ENCODE measurements at places on chromosomes 2 and 18.

DNA sequence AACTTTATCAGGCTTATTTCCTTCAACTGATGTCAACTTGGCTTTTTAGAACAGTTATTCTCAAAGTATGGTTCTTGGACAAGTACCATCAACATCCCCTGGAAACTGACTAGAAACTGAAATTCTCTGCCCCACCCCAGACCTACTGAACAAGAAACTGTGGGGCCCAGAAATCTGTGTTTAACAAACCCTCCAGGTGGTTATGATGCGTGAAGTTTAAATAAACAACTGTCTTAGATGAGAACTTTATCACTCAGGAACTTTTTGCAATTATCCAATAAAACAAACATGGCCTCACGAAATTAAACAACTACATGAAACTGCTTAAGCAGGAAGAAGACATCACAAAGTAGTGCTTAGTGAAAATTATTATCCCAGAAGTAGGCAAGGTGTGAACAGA lies 4.4 kb downstream of the HIBCH start:
- DNase-seq: no peak

DNA sequence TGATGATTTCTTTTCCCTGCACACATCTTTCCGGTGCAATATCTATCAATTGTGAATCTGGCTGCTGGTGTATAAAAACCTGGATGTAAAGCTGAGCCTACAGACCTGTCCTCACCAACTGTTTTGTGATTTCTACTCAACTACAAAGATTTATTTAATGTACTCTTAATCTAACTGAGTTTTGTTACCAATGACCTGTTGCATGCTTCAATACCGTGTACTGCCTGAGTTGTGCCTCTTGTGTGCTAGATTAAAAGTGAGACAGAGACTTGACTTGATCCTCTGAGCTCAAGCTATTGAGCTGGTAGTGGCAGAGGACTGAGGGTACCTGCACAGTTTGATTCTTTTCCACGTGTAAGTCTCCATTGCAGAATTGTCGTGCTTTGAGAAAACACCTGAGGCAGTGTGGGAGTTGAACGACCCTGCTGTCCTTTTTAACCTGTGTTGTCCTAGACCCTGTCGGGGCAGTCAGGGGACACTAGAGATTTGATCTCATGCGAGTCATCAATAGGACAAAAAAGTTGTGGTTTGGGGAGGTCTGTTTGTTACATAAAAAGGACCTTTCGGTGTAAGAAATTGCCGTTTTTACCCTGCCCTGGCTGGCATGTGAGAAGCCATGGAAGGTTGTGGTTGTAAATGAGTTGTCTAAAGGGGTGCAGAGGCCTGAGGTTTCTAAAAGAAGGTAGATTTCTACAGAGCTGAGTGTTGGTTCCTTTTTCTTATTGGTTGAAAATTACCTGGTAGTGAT lies 231.3 kb downstream of the ALPK2 start:
- DNase-seq: no peak

- DNase-seq: peak; percentile 4
These were observed 750 bp upstream of the RMP24 start for GRCh38 chr18:35971661-35972196.

DNA sequence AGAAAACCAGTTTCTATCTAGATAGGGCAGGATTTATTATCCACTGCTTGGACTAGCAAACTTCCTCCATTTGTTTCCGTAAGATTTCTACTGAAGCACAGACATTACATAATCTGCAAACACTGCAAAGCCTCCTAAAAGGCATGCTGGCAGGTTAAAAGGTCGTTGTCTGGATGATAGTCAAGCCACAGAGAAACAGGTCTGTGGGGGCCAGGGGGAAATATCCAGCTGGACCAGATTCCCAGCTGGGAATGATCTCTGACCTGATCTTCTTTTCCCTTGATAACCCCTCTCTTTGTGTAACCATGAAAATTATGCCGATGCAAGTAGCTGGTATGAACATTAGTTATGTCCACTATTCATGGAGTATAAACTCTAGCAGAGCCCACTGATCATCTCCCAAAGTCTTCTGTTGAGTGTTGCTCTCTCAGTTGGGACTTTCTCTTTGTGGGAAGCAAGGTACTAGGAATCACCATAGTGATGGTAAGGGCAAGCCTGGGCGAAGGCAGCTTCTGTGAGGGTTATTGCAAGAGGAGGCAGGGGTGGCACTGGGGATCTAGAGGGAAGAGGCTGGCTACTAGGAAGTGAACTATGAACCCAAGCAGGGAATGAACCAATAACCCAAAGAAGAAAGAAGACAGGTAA lies 61.3 kb downstream of the GDF7 start:
- DNase-seq: no peak

DNA sequence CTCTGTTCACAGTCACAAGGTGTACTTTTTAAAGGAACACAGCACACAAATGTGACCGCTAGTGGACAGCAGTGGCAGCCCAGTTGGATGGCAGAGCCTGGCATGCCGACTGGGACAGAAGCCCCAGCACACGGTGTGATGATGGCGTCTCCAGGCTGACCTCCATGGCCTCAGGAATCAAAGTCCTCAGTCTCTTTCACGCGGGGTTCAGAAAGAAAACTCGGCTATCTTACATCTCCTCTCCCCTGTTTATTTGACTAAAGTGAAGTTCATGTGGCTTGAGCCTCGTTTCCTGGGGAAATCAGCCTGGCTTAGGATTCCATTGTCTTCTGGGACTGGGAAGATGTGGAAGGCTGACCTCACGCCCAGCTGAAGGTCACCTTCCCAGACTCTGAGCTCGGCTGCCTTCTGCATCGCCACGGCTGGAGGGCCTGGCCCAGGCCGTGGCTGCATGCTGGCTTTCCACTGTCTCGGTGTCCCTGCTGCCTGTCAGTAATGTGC lies 56.1 kb downstream of the ASAP2 start:
- DNase-seq: peak; percentile 61

DNA sequence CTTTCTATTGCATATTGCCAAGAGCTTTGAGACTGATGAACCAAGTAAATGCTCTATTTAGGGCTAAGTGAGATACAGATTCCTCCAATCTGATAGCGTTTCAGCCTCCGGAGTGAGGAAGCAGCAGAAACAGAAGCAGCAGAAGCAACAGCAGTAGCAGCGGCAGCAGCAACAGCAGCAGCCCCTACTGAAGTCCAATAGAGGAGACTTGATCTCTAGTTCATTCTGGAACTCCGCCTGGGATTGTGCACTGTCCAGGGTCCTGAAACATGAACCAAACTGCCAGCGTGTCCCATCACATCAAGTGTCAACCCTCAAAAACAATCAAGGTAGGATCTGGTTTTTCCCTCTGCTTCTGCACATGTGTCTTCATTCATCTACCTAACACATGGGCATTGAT lies at the start of gene DPP10:
Gene DPP10, plus strand, starts transcription at position 132 of the 400 bp plus-strand sequence.
- no peak for DNase-seq

DNA sequence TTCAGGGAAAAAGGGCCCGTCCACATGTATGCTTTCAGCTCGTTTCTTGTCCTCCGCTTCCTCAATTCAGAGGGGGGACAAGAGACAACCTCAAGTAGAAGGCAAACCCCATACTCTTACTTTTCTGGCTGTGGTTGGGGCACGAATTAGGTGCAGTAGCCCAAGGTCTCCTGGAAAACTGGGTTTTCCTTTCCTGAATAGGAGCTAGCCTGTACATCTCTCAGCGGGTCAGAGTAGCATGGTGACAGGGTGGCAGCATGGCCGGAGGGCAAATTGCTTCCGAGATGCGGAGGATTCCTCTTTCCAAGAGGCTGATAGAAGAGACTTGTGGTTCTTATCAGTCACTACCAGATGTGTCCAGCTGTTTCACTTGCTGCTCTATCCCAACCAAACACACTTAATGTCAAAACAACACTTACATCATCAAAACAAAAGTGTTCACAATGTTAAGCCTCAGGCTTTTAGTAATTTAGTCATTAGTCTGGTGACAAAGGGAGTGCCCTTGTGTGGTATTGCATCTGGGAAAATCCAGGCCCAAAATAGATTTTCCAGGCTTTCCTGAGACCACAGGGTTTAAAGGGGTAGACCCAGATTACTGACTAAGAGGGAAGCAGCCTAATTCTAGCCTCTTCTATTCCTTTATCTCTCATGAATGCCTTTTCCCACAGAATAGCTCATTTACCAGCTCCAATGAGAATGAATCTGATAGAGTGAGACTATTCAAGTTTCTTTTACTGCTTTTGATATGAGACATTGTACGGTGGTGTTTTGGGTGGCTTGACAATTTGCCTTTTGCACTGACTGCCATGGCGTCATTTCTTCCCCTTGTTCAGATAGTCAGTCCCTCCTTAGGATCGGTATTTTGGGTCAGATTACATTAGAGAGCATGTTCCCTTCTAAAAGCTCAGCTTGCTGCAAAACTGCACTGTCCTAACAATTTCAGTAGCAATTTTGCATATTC lies 162.0 kb downstream of the LTBP1 start:
- DNase-seq: peak; percentile 21

- no peak for DNase-seq
These were observed 99.4 kb upstream of the GALNT5 start for GRCh38 chr2:157158111-157158510.

DNA sequence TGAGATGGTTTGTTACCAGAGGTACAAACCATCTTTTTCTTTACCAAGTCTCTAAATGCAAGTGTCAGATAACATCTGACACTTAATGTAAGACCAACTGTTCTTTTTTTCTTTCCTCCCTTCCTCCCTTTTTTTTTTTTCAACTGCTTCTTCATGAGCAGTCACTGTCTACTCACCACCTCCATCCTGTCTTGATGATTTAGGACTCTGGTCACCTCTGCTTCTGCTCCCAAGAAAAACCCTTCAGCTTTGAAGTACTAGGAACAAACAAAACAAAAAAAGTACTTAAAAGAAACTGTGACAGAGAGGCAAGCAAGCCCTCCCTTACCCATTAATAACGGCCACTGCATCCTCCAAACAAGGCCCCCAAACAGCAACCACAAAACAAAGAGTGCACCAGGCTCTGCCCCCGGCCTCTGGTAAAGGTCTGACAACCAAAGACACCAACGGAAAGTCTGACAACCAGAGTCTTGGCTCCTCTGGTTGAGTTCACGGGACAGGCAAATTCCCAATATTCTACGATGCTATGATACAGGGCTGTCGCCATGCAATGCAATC lies 141.0 kb downstream of the ARL4C start:
- DNase-seq: no peak

GRCh38 chr2:237182422-237183123 lies 96.9 kb downstream of the COPS8 start:
- DNase-seq: no peak

GRCh38 chr2:61733563-61733962 lies 120.3 kb downstream of the FAM161A start:
- DNase-seq: no peak

- no peak for DNase-seq
These were observed 835.4 kb upstream of the CDH2 start for GRCh38 chr18:29012364-29012763.

- no peak for DNase-seq
These were observed 90.1 kb upstream of the KLF7 start for GRCh38 chr2:207255565-207256470.

GRCh38 chr2:190864375-190864774 lies 16.2 kb upstream of the GLS start:
- DNase-seq: peak; percentile 40

GRCh38 chr18:66334534-66334933 lies 269.4 kb downstream of the CDH19 start:
- DNase-seq: no peak

- no peak for DNase-seq
These were observed 36.4 kb upstream of the PHLPP1 start for GRCh38 chr18:62678847-62679485.

DNA sequence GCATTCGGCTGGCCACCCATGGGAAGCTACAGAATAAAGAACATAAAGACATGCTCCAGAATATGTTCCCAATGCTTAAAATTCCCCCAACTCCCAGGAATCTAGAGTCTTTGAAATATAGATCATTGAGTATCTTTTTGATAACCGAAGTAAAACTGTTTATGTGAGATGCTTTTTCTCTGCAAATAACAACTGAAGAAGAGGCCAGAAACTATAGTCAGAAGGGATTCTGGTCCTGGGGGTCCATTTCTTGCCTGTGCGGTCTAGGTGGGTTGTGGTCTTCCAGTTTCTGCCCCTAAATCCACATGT lies 30.6 kb upstream of the SLC66A3 start:
- DNase-seq: no peak

- DNase-seq: no peak
These were observed 59.6 kb downstream of the ZNF516 start for GRCh38 chr18:76435316-76435989.

GRCh38 chr2:144548532-144549191 lies 28.7 kb upstream of the ZEB2 start:
- no peak for DNase-seq

GRCh38 chr18:46458472-46458871 lies 198.5 kb downstream of the LOXHD1 start:
- DNase-seq: no peak

- no peak for DNase-seq
These were observed 4.5 kb upstream of the IL18RAP start for GRCh38 chr2:102418421-102418961.

- DNase-seq: no peak
These were observed 1.7 kb downstream of the MIB1 start for GRCh38 chr18:21742315-21742687.

DNA sequence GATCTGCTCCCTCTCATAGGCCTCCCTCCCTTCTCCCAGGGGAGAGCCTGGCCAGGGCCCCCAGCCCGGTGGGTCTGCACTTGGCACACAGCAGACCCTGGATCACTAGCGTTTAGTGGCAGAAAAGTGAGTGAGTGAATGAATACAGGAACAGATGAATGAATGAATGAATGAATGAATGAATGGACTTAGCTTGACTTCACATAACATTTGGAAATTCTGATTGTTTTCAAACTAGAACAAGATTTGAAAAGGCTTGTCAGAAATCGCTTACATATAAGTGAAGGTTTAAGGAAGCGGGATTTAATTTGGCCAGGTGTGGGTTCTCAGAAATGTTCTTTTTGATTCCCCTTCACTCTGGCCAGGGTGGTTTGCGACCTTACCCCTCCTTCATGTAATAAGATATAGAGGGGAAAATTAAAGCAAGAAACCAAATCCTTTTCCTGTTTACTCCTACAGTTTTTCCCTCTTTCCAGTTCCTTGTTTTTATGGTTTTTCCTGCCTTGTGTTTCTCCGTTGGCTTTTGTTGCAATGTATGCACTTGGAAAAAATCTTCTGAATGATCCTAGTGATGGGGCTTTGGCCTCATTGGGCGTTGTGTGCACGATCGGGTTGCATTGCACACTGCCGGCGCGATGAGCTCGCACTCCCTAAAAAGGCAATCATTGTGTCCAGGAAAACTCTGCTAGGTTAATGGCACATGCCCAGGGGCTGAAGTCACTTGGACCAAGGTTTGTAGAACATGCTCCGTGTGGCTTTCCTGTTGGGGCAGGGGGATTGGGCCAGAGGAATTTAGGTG lies 16.4 kb downstream of the LRRFIP1 start:
- DNase-seq: no peak

DNA sequence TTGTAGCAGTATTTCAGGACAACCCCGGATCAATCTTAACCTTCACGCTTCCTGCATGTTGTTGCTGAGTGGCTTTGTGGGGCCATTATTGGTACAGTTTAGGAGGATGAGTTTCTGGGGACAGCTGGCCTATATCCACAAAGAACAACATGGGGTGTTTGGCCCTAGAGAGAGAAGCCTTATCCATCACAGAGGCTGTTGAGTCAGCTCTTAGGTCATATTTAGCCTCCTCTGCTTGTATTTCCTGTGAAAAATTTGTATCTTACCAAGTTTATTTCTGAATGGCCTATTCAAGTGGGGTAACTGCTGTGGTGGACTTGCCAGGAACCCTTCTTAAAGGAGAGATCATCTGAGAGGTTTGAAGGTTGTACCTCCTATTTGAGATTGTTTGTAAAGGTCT lies 77.6 kb downstream of the MAP4K4 start:
- no peak for DNase-seq

- DNase-seq: no peak
These were observed 194.8 kb upstream of the ACVR2A start for GRCh38 chr2:147649998-147650397.

GRCh38 chr18:35267161-35267651 lies 22.8 kb downstream of the ZSCAN30 start:
- DNase-seq: no peak

GRCh38 chr18:46590103-46590502 lies 66.9 kb downstream of the LOXHD1 start:
- DNase-seq: no peak

Data from SJSA1 (cell line).